Ovary (tissue), 10 donors: ENCODE measurements at places on chromosomes 2 and 18.

DNA sequence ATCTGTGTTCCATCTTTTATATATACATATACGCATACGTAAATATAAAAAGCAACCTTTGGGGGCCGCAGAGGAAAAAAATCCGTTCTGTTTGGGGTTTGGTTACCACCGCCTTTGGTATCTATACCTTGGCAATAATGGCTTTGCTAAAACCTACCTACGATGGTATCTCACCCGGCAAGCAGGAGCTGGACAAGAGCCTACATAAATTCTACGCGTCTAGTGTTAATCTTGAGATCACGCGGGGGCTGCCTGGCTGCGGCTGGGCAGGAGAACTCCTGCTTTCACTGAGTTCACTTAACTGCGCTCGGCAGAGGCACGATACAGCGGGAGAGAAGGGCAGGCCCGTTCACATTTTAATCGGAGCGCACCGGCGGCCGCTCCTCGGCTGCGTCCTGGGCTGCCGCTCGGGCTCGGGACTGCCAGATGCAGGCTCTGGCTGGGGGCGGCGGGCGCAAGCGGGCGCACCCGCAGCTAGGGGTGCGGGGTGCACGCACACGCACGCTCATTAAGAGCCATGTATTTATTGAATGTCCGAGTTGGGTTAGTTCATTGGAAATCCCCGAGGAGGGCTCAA is 1.7 kb upstream of the POU3F3 start:
- no peak for DNase-seq

GRCh38 chr2:30110773-30111172 is 36.0 kb upstream of the YPEL5 start:
- DNase-seq, result no peak

DNA sequence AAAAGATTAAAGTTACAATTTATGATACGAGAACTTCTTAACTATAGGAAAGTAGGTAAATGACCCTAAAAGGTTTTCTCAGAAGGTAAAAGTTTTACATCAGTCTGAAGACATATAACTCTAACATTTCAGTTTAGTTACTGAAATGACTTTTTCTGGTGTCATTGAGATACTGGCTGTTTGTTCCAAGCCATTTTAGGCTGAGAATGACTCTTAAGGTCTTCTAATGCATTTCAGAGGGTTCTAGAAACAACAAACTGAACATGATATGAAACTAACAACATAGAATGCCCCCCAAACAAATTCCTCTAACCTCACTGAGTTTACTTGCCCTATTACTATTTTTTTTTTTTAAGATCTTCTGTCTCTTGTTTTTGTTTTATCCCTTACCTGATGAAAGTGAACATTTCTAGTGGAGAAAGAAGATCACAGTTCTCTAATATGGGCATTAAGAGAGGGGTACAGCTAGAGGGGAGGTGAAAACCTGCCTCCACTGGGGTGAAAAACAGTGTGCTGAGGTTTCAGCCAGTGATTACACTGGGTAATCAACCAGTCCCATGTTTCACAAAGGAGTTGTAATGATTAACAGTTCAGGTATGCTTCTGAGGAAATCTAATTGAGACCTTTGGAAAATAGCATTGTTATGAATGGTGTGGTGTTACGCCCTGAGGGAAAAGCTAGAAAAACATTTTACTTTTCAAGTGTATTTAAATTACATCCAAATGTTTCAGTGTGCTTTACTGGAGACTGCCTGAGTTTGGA is 11.2 kb downstream of the NABP1 start:
- no peak for DNase-seq

GRCh38 chr18:48033790-48034650 is 103.6 kb upstream of the SMAD2 start:
- no peak for DNase-seq

- no peak for DNase-seq
Measured at GRCh38 chr2:208097313-208097712, 27.0 kb downstream of the CRYGD start.

DNA sequence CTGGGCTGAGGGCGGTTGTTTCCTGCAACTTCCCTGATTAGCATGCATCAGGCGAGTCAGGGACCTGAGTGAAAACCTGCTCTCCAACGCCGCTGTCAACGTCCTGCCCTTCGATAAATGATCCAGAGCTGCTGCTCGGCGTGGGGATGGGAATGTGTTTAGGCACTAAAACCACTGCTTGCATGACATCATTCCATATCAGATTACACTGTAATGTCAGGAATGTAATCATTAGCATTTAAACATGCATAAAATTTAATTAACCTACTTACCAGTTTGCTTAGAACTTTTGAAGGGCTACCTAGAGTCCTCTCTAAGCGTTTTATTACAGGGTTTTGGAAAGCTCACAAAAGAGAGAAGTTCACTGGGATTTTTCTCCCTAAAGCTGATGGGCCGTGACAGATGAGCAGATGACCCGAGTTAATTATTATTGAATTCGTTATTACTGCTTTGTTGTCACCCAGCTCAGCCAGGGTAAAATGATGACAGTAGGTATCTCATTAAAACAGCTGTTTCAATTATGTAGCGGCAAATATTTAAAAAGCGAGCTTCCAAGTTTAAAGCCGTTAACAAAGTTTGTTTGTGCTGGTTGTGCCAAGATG is 685.6 kb upstream of the SALL3 start:
- DNase-seq, result no peak
